ENCODE measurements at places on chromosomes 3 and 15.

DNA sequence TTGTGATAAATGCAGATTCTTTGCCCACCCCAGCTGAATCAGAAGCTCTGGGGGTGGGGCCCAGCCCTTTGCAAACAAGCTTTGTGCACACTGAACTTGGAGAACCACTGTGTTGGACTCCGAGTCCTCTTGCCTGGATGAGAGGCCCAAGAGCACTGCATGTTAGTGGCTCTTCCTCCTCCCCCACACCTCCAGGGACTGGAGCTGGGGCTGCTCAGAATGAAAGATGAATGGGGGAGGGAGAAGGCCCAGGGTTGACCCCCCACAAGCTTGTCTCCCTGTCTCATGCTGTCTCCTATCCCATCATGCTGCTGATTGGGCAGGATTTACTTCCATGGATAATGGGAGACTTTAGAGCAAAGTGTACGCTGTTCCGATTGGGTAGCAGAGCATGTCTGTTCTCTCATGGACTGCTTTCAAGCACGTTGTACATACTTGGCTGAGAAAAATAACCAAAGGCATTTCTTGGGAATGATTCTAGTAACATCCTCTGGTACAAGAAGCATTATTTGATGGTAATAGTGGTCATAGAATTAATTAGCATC is 99.6 kb downstream of the PGPEP1L start:
- no peak for DNase-seq

GRCh38 chr15:90790561-90790960 is 73.4 kb downstream of the BLM start:
- no peak for DNase-seq

DNA sequence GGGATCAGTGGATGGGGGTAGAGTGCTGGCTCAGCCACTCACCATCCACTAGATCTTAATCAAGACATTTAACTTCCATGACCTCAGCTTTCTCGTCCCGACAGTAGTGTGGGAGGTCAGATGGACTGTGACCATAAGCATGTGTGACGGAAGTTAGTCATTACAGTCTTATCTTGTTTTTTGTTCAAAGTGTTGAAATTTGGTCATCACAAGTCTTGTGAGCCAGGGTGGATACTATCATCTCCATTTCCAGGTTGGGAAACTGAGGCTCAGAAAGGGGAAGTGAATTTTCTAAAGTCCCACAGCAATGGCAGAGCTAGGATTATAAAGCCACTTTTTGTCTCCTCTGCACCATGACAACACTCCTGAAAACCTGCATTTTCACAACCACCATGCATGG is 32.0 kb upstream of the ITGA11 start:
- no peak for DNase-seq

DNA sequence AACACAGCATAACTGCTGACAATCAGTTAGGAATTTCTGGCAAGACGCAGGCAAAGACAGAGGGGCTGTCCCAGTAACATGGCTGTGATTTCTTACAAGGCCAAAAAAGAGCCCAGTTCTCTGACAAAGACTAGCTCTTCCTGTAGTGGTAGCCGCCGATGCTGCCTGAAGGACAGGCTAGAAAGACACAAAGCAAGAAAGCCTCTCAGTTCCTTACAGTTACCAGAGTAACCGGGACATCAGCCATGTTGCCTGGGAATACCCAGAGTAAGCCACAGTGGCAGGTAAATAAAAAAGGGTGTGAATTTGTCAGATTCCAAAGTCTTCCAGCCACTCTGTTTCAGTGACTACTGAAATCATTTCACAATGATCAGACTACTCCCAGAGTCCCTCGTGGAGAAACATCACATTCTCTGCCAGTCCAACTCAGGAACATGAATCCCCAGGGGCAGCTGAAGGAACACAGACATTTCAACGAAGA is 493.6 kb upstream of the ADAMTS9 start:
- DNase-seq = no peak

- DNase-seq = no peak
Measured at GRCh38 chr3:127441764-127442163, 148.8 kb downstream of the TPRA1 start.

DNA sequence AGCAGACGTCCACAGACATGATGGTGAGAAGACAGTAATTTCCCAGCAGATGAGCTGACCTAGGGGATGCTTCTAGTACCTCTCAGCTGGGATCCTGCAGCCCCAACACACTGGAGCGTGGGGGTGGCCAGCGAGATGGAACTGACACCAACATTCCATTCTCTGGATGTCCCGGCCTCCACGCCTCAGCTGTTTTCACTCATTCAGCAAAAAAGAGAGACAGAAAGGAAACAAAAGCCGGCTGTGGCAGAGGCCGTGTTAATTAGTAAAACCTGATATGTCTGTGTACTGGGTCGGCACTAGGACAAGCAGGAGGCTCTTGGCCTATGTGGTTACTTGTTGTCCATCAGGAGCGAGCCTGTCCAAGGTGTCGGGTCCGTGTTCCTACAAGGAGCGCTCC is 82.6 kb upstream of the MYZAP start:
- no peak for DNase-seq

- no peak for DNase-seq
Measured at GRCh38 chr3:124266487-124266886, 274.6 kb upstream of the ROPN1 start.

GRCh38 chr3:112233083-112233482 is 60.9 kb downstream of the SLC9C1 start:
- no peak for DNase-seq

DNA sequence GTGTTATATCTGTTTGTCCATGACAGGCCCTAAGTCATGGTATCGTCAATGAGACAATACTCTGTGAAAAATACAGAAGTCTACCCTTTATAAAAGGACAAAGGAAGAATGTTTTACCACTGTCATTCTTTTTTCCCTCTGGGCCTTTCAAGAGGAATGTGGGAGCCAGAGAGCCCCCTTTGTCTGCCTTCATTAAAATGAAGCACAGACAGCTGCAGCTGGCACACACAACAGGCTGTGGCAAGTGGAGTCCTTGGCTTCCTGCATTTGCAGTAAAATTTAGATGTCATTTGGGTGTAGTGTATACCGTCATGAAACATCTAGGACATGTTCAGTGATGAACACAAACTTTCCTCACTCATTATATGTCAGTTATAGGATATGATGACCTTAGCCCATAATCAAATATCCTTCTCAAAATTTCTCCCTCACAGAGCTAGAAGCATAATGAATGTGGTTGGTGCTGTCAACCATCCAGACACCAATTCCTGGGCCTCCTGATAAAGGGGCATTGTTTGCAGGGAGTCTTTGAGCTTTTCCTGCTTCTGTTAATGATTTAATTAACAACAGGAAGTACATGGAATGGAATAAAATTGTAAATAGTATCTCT is 76.4 kb downstream of the DHX36 start:
- DNase-seq = peak; percentile 35

DNA sequence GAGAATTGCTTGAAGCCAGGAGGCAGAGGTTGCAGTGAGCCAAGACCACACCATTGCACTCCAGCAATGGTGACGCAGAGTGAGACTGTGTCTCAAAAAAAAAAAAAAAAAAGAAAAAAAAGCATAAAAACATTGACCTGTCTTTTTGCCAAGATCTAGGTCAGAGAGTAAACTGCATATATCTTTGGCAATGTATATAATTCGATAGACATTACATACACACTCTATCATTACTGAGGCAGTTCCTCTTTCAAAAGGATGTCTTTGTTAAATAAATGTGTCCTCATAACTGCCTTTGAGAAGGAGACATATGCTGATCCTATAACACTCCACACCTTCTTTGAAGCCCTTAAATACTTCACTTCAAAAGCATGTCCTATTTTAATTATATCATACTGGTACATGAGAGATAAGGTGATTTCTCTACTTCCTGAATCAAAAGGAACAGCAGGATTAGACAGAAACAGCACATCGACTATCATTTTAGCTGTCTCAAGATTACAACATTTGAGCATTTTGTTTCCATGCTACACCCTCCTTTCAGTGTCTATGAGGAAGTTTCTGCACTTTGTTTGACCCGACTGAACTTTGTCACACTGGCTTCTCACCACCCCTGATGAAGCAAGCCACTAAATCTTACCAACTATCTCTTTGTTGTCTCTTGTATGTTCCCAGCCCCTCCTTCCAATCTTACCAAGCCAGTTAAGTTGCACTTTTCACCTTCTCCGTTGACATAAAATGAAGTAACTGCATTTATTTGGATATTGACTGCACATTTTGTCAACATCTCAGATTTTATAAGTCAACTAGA is 335.8 kb downstream of the MECOM start:
- DNase-seq = no peak

GRCh38 chr3:150740733-150741496 is 22.1 kb downstream of the SIAH2 start:
- DNase-seq = no peak

DNA sequence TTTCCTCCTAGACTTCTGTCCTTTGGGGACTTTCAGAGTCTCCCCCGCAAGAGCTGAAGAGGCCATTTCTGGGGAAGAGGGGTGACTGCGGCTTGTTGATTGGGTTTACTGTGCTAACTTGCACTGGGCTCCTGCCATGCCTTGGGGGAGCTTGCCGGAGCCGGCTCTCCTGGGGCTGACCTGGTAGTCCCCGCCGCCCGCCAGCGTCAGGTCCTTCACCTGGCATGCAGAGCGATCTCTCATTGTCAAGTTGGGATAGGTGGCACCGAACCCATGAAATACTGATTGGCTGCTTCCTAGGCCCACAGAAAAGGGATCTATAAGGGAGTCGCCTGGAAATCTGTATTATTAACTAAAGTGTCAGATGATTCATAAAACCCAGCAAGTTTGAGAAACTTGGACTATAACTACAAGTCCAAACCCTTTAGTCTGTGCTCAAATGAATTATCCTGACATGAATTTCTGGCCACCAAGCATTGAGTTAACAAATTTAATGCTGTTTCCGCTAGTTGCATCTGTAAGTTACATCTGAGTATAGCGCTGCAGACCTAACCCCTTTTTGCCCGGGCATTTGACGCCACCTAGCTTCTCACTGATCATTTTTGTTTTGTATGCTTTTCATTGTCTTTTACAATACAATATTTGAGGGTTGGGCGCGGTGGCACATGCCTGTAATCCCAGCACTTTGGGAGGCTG is 607 bp upstream of the IMP3 start:
- no peak for DNase-seq

- DNase-seq = no peak
Measured at GRCh38 chr3:127518456-127519081, 72.0 kb downstream of the TPRA1 start.

GRCh38 chr3:32220006-32220405 is 18.5 kb upstream of the CMTM8 start:
- DNase-seq = no peak

- no peak for DNase-seq
Measured at GRCh38 chr3:64214381-64215018, 10.8 kb downstream of the PRICKLE2 start.

- no peak for DNase-seq
Measured at GRCh38 chr3:179676081-179676480, 23.2 kb downstream of the USP13 start.

DNA sequence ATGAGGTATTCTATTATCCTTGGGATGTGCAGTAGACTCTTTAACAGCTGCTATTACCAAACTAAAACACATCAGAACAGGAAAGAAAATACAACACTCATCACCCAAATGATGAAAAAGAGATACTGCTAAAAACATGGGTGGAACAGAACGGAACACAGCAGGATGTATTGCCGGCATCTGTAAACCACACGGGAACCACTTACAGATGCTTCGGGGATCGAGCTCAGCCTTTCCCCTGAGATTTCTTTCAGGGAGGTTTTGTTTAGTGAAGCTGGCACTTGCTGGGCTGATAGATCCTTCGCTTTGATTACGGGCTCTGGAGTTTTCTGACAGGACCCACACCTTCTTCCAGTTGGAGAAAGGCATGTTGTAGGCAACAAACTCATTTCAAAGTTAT is 182.3 kb upstream of the FAM3D start:
- DNase-seq = no peak

- no peak for DNase-seq
Measured at GRCh38 chr3:33426068-33426467, 14.1 kb downstream of the UBP1 start.

- no peak for DNase-seq
Measured at GRCh38 chr3:86948822-86949221, 42.1 kb downstream of the VGLL3 start.

DNA sequence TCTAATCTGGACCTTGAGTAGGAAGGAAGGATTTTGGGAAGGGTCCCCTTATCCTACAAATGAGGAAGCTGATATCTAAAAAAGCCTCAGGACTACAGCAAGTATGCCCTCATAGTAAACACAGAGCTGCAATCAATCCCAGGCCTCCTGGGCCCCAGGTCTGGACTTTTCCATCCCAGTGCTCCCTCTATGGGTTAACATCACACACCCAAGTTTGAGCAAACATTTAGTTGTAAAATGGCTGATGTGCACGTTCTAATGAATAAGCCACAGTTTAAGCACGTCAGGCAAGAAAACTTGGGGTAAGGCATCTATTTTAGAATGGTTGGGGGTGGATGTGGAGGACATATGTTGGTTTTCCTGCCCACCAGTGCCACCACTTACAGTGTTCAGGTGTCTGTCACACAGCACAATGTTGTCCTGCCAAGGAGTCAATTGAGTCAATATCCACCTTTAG is 44.3 kb upstream of the UBE2E1 start:
- DNase-seq = no peak

DNA sequence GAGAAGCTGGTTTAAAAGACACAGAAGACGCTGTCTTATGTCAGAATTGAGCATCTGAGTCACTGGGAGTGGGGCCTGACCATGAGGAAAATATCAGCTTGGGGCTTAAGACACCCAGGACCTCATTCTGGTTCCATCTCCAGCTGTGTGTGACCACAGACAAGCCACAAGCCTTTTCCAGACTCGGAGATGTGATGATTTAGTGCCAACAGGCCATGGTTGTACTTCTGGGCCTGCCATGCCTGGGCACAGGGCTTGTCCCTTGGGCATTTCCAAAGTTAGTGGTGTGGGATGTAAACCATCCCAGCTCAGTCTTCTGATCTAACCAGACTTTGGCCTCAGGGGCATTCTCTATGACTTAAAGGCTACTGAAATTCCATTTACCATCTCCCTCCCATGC is 269.8 kb downstream of the RYR3 start:
- DNase-seq = no peak

GRCh38 chr3:154356009-154356408 is 31.7 kb upstream of the DHX36 start:
- no peak for DNase-seq

DNA sequence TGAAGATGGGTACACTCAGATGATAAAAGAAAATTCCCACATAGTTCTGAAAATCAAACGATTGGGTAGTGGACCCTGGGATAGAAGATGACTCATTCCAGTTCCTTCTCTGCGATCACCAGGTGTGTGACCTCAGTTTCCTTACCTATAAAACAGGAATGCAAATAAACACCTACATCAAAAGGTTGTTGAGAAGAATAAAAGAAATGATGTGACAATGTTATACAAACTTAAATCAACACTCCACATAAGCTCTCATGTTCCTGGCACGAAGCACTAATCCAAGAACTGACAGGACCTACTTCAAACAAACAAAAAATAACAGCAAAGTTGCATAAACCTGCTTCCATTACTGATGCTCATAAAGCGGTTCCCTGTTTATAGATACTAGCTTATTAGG is 69.2 kb downstream of the RORA start:
- DNase-seq = no peak

DNA sequence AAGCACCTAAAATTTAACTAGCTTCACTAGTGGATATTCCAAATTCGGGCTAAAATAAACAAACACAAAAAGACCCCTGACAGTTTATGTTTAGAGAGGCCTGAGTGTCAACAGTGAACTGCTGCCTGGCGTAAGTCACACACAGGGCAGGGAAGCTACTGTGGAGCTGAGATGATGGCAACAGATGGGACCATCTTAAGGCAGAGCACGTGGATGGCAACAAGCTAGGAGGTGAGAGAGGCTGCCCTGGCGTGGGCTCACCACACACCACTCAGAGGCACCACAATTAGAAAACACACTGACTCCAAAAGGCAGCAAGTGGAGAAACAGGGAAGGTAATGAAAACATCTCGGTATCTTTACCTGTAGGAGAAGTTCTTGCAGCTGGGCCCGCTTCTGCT is 93.3 kb downstream of the ATP1B3 start:
- DNase-seq = no peak
